Activated CD4-positive, alpha-beta T cell treated with anti-CD3 and anti-CD28 coated beads, Interleukin-10, Interleukin-2, amounts not matched to agents 100 ng/mL and 50 ng/mL, durations not matched to agents 16 hours and 8 hours (primary cell): ENCODE measurements at places on chromosomes 13 and 19.

DNA sequence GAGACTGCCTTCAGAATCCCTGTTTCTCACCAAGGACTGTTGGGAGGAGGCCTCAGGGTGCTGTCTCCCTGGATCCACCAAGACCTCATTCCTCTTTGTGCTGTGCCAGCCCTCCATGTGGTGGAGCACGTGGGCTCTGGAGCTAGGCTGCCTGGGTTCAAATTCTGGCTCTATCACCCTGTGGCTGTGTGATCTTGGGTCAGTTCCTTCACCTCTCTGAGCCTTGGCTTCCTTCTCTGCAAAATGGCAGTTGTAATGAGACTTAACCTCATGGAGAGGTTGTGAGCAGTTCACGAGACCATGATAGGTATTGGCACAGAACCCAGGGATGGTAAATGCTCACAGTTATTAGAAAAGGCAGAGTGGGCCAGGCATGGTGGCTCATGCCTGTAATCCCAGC lies 6.4 kb downstream of the PNMA8C start:
- no peak for DNase-seq

DNA sequence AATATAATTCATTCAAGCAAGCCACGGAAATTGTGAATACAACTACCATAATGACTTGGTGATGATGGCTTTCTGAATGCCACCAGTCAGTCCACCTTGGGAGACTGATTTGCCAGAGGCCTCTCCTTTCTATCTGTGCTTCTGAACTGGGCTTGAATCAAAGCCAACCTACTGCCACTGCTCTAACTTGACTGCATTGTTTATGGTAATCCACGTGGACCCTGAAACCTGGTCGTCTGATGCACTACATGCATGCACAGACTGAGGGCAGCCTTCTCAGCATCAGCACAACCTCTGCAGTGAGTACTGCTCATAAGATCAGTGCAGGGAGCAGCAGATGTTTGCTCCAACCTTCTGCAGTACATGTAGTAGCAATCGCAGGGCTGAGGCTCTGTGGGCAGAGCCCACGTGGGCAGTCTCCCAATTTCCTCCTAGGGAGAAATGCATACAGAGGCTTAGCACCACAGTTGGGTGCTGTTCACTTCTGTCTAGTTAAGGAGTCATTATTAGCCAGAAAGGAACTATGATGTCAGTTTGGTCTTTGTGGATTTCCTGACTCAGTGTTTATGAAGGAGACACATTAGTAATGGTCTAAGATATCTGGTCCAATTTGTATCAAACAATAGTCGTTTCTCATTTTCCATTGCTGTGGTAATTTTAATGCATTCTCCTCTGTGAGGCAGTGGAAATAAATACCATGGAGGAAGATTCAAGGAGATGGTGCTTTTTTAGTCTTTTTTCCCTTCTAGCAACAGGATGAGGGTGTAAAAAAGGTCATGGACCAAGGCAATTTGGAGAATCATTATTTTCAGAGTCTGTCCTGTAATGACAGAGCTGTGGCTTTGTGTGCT lies 82.5 kb downstream of the AKAP11 start:
- DNase-seq = peak; percentile 82

- DNase-seq = peak; percentile 87
Observed at GRCh38 chr19:1113030-1113985, 9.5 kb downstream of the GPX4 start.

GRCh38 chr19:12596927-12597548 lies 13.6 kb downstream of the ZNF490 start:
- DNase-seq = no peak

GRCh38 chr13:95741584-95742563 lies 64.9 kb downstream of the DNAJC3 start:
- DNase-seq = no peak

DNA sequence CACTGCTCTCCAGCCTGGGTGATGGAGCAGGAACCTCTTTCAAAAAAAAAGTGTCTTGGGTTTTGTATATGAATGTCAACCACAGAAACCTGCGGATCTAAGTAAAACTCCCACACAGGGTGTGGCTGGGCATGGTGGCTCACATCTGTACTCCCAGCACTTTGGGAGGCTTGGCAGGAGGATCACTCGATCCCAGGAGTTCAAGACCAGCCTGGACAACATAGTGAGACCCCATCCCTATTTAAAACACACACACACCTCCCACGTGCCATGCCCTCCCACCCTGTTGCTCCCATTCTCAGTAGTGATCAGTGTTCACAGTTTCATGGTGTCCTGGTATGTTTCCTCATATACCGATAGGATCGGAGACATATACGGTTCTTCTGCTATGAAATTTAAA lies 9.2 kb downstream of the TMED1 start:
- no peak for DNase-seq

DNA sequence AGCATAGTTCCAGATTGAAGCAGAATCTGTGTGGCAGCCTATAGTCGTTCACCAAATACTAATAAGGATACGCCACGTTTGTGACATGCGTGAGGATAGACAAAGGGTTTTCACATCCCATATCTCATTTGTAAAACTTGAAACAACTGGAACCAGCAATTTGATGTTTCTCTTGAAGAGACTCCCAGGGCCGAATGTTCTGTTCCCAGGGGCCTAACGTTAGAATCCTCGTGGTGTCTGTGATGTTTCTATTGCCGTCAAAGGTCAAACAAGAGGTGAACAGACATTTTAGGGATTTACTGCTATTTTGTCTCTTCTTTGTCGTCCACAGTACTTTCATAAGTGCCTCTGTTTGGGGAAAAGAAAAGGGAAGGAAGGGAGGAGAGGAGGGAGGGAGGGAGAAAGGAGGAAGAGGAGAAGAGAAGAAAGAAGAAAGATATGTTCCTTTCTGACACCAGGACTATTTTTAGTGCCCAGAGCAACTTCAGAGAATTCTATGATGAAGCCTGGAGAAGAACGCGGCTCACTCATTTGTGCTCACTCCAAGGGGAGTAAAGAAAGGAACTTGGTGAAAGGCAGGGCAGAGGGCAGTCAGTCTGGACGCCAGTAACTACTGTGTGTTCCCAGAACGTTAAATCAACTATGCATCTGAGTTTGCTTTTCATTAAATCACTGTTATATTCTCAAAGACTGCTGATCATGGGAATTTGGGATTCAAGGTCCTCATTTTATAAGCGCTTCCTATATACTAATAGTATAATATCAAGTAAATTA lies 154.5 kb downstream of the DCT start:
- DNase-seq = no peak

DNA sequence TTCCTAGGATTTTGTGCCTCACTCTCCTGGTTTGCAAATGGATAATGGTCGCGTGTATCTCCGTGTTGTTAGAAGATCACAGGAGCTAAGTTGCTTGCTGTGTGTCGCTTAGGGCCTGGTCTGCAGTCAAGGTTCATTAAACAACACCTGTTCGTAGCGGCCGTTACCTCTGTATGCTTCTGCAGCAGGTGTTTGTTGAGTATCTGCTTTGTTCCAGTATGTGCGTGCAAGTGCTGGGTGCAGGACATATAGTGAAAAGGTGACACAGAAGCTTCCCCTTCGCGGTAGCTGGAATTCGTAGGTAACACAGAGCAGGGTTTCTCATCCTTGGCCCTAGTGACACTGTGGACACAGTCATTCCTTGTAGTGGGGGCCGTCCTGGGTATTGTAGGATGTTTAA lies 5.4 kb downstream of the MED25 start:
- no peak for DNase-seq

DNA sequence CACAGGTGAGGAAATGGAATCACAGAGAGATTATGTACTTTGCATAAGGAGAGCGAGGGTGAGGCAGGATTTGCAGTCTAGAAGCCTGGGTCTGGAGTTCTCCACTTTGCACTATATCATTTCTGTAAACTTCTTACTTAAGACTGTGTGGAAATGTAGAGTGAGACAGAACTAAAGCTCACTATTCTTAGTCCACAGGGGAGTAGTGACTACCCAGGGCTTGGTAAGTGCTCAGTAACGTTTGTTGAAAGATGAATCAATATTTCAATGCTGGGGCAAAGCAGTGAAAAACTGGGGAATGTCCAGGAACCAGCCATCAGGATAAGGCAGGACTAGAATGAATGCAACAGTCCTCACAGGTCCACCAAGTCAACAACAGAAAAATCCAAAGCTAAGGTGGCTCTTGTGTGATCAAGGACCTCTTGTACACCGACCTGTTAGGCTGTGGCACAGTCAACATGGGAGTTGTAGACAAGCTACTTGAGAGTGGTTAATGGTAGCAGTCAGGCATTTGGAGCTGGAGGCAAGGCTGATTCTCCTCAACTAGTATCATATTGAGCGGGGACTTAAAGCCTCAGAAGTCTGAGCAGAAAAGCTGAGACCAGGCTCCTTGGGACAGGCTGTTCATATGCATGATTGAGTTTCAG lies 929 bp upstream of the TNFSF13B start:
- peak; percentile 26 for DNase-seq

GRCh38 chr19:13102666-13103580 lies at the start of gene LYL1:
TSS of gene LYL1 (minus strand) at chr19:13102858. CDS start at chr19:13101171, 1,687 bp downstream.
- no peak for DNase-seq

DNA sequence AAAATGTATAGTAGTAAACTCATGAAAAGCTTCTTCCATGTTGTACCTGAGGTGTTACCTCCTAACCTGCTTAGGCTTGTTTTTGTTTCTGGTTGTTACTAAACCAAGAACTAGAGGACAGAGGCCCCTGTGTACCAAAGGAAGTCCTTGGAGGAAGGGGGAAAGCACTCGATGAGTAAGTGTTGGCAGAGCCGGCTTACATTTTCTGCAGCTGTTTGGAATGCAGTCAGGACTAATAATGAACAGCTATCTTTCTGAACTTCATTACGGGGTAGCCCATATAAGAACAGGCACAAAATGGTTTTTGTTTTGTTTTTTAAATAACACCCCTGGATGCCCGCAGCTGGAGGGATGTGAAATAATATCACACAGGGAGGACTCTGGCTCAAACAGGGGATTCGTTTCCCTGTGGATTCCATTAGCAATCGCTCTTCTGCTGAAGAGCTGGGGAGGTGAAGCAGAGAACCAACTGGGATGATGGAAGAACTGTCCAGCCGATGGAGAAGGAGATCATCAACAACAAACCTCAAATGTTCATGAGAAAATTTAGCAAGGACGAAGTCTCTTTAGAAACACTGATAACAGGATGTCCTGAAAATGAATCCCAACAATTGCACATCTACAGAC lies 214.2 kb upstream of the MAB21L1 start:
- no peak for DNase-seq

GRCh38 chr13:59300355-59301173 lies 863.2 kb downstream of the DIAPH3 start:
- DNase-seq = no peak

DNA sequence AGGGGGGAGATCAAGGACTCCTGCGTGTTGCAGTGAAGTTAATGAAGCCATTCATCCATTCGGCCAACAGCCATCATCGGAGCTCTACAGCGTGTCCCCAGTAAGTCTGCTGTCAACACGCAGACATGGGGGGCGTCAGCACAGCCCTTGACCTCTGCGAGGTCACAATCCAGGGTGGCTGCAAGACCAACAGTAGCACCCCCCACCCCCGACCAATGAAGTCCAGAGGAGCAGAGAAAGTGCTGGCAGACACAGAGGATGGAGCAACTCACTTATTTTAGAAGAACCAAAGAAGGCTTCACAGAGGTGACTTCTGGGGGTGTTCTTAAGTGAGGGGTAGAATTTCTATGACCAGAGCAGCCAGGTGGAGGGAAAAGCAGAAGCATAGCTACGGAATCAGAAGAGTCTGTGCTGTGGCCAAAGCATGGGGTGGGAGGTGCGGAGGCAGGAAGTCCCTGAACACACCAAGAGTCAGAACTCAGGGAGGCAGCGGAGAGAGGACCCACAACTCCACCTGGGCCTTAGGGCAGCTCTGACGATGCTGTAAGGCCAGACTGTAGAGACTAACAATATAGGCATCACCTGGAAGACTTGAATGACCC lies 185.4 kb downstream of the FOXO1 start:
- DNase-seq = no peak

GRCh38 chr19:49676136-49676783 lies 811 bp upstream of the PRMT1 start:
- peak; percentile 85 for DNase-seq

GRCh38 chr13:75795274-75795673 lies 159.1 kb downstream of the LMO7 start:
- DNase-seq = no peak

DNA sequence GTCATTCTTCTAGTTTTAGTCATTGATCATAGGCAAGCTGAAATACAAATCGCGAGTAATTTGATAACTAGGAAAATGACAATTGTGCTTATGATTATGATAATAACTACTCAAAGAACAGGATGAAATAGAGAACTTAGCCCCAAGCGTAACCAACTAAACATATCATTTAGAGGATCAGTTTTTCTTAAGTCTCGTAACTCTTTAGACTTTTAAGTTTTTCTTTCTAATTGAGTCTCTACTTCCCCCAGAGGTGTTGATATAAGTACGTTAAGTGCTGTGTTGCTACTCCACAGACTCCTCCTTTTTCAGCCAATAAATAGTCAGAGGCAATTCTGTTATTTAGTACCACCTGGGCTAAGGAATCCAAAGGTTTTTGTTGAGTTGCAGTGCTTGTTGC lies 96.3 kb downstream of the NHLRC3 start:
- DNase-seq = no peak

- no peak for DNase-seq
Observed at GRCh38 chr19:19098703-19099632, 35.2 kb downstream of the SLC25A42 start.

DNA sequence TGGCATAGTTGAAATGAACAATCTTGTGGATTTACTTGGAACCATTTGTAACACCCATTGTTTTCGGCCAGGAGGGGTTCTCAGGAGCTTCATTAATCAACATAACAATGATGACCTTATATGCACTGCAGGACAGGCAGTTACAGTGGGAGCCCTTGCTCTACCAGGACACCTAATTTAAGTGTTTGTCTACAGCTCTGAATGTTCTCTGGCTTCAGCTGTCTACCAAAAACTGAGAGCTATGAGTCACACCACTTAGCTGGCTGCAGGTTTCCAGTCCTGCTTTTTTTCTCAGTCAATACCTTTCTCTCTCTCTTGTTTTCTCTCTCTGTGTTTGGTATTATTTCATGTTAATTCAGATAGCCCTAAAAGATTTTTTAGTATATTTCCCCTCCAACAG lies 105.4 kb upstream of the MBNL2 start:
- DNase-seq = peak; percentile 67

- DNase-seq = peak; percentile 84
Observed at GRCh38 chr19:47226426-47227351, 4.3 kb downstream of the BBC3 start.
